ENCODE measurements at places on chromosomes 13 and 19.
A peak's percentile ranks its signal among the peaks of the same experiment; 100 is the strongest.

DNA sequence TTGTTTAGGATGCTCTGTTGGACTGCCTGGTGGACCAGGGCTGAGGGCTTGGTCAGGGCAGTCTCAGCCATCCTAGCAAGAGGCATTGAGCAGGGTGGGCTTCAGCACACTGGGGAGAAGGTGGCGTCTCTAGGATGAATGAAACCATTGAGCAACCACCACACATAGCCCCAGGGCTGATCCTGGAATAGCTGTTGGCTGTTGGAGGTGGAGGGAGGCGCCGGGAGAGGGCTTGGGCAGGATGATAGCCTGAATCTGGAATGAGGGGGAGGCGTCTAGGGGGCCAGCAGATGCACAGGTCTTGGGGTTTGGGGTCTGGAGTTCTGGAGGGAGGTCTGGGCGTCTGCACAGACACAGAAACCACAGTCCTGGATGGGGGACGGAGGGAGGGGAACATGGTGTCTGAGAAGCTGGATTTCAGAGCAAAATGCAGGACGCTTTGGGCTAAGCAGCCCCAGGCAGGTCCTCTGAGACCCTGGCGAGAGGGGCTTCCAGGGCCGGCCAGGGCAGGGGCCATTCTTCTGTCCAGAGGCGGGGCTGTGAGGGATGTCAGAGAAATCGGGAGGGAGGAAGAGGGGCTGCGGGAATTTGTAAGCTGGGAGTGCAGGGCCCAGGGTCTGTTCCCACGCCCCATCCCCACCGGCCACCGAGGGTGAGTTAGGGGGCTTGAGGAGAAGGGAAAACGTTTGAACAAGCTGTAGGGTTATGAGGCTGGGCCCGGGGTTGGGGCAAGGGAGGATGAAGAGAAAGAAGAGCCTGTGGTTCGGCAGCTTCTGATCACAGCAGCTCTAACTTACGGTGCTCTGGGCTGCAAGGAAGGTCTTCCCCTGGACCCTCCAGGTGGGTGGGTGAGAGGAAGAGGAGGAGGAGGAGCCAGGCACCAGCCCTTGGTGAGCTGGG lies 5.2 kb downstream of the TRAPPC5 start:
- DNase-seq: no peak

- no peak for DNase-seq
Measured at GRCh38 chr13:59790626-59791025, 373.1 kb downstream of the DIAPH3 start.

DNA sequence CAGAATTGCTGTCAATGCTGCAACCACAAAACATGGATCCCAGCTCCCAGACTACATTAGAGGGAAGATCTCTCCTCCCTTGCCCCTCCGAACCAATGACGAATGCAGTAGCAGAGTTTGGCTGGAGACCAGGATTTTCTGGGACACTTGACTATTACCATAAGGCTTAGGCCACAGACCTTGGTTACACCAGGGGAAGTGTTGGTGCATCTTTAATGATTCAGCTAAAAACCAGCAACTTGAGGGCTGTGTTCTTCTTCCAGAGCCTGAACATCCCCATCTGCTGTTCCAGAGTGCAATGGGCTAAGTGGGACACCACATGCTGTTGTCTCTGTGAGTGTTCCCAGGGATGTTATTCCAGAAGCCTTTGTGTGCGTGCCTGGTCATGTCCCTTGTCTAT lies 528.2 kb downstream of the LMO7 start:
- DNase-seq: no peak

GRCh38 chr19:1901940-1902404 lies 3.2 kb upstream of the ADAT3 start:
- DNase-seq: no peak

DNA sequence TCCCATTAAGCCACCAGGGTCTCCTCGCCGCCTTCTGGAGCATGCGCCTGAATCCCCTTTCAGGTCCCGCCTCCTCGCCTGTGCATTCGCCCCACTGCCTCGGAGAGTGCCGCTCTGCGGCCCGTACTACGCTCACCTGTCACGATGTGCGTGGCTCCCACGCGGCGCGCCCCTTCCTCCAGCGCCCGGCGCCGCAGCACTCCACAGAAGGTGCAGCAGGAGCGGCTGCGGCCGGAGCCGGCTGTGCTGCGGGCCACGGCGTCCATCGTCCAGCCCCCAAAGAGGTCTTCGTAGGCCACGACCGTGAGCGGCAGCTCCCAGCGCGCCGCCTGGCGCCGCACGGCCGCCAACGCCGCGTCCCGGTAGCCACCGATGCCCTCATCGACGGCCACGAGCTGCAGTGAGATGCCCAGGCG lies 4.3 kb downstream of the CTU1 start:
- DNase-seq: no peak

DNA sequence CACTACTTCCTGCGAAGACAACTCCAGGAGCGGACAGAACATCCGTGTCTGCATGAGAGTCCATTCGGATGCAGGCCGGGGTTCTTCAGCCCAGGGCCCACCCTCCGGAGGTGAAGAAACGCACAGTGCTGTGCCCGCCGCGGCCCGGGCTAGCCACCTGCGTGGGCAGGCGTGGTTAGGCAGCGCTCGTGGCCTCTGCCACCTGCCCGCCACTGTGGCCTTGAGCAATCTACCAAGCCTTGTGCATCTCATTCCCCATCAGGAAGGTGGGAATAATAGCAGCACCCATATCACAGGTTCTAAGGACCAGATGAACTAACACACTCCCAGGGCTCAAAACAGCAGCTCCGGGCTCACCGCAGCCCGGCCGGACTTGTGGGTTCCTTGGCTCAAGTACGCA lies 26.7 kb upstream of the PABPC3 start:
- no peak for DNase-seq

- no peak for DNase-seq
Measured at GRCh38 chr19:10670182-10670581, 16.0 kb downstream of the ILF3 start.

GRCh38 chr13:33684874-33685273 lies 133.1 kb upstream of the RFC3 start:
- no peak for DNase-seq

DNA sequence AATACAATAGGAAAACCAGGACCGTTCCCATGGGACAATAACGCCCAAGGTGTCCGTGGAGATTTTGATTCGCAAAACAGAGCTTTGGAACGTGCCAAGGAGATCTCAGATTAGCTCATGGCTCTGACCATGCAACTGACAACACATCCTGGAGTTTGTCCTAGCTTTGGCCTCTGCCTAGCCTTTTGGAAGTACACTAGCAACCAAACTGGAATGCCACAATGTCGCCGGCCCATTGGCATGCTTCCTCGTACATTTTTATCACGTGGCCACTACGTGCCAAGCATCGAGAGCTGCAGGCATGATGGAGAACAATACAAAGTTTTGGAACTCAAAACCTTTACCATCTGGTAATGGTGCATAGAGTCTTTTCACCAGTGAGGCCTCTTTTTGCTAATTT lies 256.5 kb downstream of the DCLK1 start:
- no peak for DNase-seq

DNA sequence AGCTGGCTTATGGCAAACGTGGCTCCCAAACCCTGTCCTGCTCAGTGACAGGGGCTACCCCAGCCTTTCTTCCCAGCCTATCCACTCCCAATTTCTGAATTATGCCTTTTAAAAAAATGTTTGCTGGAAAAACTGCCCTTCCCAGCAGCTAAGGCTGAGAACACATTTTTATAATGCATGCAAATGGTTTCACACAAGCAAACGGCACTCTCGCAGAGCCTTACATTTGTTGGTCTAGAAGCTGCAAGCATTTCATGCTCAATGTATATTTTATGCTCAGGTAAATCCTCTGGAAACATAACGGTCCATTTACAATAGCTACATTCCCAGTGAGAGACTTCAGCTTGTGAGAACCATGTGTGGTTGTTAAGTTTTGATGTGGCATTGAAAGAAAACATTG lies 61.4 kb downstream of the SLC7A1 start:
- DNase-seq: no peak

DNA sequence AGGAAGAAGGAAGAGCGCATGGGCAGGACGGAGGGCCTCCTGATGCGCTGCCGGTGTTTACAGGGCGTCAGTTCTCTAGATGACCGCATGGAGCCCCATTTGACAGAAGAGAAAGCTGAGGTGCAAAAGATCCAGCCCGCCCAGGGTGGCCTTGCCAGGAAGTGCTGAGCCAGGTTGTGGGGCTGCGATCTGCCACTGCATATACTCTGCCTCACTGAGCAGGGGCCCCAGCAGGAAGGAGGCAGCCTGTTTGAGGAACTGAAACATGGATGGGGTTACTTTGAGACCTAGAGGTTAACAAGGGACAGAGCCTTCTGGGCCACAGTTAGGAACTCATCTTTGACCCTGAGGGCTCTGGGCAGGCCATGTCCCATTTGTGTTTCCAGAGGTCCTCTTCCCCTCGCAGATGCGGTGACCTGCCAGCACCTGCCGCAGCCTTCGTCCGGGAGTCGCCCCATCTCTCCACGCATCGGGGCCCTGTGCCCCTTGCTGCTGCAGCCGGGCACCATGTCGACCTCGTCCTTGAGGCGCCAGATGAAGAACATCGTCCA lies 3.2 kb downstream of the EPN1 start:
- no peak for DNase-seq

DNA sequence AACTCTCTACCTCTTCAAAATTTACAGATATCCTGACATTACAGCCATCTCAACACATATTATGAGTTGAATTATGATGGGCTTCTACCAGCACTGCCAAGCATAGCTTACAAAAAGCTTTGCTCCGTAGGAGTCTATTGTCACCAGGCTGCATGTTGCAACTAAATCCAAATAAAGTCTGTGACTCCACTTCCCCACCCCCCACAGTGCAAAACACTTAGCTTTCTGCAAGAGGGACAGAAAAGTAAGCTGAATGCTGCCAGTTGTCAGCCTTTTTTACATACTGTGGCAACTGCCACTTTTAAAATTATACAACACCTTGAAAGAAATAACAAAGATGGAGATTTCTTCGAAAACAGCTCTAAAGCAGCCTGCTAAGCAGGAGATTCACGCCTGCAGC lies 189.1 kb downstream of the FGF14 start:
- no peak for DNase-seq

DNA sequence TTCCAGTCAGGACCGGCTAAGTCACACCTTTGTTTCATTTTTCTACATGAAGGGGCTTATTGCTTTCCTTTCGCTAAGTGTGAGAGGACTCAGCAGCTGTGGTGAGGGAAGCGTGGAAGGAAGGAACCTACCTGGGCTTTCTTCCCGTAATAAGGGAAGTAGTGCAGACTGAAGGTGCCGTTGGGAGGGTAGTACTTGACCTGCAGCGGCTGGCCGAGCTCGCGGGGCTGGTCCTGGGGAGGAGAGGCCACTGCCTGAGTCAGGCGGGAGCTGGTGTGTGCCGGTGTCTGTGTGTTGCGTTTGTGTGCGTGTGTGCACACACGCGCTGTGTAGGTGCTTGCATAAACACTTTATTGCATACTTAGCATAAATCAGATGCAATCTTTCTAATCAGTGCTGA lies 7.7 kb downstream of the ATP4B start:
- no peak for DNase-seq

DNA sequence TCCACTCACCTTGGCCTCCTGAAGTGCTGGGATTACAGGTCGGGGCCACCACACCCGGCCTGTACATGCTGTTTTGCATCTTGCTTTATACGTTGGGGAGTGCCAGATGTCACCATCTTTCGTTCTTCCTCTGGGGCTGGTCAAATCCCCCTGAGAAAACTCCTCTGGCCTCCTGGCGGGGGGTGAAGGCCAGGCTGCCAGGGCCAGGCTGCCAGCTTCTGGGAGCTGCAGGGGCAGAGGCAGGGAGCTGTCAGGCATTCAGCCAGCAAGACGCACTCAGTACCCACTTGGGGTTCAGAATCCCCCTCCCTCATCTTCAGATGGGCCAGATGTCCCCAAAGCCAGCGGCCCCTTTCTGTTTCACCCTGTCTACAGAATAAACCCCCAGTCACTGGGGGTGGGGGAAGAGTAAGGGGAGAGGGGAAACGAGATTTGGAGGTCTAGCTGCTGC lies 16.1 kb downstream of the ZSWIM9 start:
- no peak for DNase-seq

DNA sequence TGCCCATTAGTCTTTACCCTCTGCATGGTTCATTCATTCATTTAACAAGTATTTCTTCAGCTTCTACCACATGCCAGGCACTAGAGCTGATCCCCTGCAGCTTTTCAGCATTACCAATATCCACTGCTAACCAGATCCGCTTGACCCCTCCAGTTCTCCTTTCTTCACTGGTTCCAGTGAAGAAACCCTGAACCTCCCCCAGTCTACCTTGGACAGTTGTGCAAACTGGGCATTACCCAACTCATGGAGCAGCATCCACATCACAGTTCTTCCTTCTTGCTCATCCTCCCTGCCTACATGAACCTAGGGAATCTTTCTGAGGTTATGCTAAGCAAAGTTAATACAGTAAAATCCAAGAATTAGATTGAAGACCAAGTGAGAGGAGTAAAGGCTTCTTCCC lies 78.7 kb upstream of the SERP2 start:
- no peak for DNase-seq

GRCh38 chr13:98706446-98707110 lies 45.9 kb downstream of the SLC15A1 start:
- no peak for DNase-seq

GRCh38 chr19:19656451-19657396 lies 6.8 kb downstream of the ATP13A1 start:
- DNase-seq: no peak

- no peak for DNase-seq
Measured at GRCh38 chr13:58823701-58824100, 1192.2 kb downstream of the PCDH17 start.

GRCh38 chr19:50658441-50659317 lies 9.4 kb downstream of the C19orf81 start:
- peak; percentile 93 for DNase-seq

All from neuronal stem cell (in vitro differentiated cells).